ENCODE measurements at places on chromosomes 11 and 22.

- DNase-seq = no peak
Observed at GRCh38 chr11:20688761-20689160, 19.4 kb downstream of the NELL1 start.

- DNase-seq = no peak
Observed at GRCh38 chr11:22337596-22338485, at the start of gene SLC17A6. Gene SLC17A6, plus strand, starts transcription at chr11:22338381. Its CDS starts 153 bp downstream, at chr11:22338534.

DNA sequence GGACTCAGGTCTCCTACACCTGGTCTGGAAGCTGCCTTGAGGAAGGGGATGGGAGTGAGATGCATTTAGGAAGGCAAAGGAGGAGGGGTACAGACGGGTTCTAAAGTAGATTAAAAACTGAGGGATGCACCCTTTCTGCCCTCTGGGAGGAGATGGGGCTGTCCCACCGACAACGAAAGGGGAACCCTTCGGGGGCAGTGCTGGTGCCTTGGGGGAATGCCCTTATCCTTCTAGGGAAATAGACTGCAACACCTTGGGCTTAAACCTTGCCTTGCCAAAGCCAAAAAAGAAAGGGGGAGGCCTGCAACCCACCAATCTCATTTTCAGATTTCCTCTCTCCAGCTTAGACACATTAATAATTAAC is 89.8 kb downstream of the PLEKHA7 start:
- no peak for DNase-seq

DNA sequence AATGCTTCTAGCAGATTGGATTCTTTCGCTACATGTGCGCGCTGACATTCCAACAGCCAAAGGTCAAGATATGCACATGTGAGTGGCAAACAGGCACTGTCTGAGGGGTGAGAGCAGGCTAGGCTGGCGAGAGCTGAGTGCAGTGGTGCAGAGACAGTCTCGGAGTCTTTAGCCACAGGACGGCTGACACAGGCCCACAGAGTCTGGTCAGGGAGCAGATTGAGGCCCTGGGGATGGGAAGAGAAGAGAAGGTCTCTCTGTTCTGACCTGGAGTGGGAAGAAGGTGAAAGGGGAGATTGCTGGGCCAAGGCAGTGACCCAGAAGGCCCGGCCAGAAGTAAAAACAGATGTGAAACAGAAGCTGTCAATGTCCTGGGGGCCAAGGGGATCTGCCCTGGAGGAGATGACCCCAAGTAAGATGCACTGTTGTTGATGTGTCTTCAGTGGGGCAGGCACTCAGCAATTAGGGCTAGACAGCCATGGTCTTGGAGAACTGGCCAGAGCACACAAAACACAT is 197.8 kb downstream of the ETS1 start:
- no peak for DNase-seq

GRCh38 chr11:60121264-60121663 is 32.8 kb downstream of the MS4A2 start:
- DNase-seq = no peak

DNA sequence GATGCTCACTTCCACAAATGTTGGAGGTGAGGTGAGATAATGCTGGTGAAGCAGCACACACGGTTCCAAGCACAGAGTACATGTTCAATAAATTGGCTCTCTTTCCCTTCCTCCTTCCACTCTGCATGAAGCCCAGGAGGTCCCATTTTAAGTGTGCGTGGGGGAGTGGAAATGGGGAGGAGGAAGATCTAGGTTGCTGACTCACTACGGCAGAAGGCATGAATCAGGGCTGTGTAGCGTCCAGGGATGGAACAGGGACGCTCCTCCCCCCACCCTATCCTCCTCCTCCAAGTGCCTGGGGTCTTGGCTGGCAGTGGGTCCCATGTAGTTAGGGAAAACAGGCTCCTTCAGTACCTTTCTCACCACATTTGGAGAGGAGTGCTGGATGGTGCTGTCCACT is 44.2 kb downstream of the TRIM66 start:
- no peak for DNase-seq

GRCh38 chr11:107733518-107733917 is 21.7 kb upstream of the SLN start:
- DNase-seq = peak; percentile 36

DNA sequence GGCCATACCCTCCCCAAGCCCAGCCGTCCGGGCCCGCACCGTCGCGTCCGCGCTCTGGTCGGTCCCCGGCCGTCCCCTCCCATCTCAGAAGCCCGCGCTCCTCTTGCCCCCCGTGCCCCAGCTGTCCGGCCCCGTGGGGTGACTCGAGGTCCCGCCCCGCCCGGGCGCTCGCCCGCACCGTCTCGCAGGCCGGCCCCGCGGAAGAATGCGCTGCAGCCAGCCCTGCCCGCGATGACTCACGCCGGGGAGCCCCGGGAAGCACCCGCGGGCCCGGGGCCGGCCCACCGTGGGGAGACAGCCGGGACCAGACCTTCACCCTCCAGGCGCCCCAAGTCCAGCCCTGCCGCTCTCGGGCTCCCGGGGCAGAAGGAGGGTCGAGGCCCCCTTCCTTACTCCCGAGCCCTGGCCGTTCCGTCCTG is 320 bp upstream of the PHLDA2 start:
- no peak for DNase-seq

DNA sequence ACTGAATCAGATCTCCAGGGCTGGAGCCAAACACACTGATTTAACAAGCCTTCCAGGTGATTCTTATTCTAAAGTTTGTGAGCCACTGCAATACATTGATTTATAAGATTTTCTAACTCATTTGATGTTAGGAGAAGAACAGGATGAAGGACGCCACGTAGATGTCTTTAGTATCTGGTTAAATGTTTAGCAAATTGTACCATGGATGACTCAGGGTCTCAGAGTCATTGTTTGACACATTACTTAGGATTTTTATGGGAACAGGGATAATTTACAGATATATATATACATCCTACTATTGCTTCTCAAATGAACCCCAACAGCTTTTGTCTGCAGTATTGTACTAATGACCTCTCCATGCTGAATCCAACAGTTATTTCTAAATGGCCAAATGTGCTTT is 143.1 kb upstream of the DDI1 start:
- no peak for DNase-seq

- no peak for DNase-seq
Observed at GRCh38 chr22:29079218-29079901, 6.5 kb downstream of the KREMEN1 start.

GRCh38 chr22:20463324-20464095 is 25.9 kb upstream of the SCARF2 start:
- no peak for DNase-seq

DNA sequence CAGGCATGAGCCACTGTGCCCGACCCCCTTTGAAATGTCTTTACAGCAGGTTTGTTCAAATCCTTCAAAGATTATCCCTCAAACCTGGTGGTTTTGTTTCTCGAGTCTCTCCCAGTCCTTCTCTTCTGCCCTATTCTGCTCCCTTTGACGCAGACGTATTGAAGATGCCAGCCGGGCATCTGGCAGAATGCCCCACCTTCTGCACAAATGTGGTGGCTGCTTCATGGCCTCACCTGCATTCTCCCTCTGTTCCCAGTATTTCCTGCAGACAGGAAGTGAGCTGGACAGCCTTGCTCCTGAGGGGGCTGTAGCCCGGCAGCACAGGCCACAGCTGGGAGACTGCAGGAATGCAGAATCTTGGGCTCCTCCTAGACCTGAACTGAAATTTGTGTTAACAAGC is 4.8 kb upstream of the NAP1L4 start:
- DNase-seq = no peak

- DNase-seq = no peak
Observed at GRCh38 chr11:44926036-44926435, 24.6 kb downstream of the TP53I11 start.

GRCh38 chr11:88337987-88338668 is 592 bp upstream of the CTSC start:
- DNase-seq = no peak

Data from GM04503 (cell line).